Non-pigmented ciliary epithelial cell (primary cell): ENCODE measurements at places on chromosomes 6 and 20.

DNA sequence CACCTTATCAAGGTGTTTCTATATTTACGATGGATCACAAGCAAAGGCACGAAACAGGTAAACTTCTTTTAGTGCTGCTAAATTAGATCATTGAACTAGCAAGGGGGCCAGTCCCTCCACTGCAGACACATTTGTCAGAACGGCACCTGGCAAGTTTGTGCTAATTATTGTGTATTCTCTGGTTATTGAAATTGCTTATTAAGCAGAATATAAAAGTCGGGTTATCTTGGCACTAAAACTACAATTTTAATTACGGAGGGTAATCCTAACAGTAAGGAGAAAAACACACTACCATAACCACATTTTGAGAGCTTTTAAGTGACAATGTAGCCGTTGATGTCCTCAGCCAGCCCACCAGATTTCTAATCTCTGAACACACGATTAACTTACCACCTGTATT, 118.9 kb upstream of the BTN3A2 start:
- DNase-seq, result no peak

- no peak for DNase-seq
These were observed 11.0 kb upstream of the ADGRF5 start for GRCh38 chr6:46932526-46933319.

DNA sequence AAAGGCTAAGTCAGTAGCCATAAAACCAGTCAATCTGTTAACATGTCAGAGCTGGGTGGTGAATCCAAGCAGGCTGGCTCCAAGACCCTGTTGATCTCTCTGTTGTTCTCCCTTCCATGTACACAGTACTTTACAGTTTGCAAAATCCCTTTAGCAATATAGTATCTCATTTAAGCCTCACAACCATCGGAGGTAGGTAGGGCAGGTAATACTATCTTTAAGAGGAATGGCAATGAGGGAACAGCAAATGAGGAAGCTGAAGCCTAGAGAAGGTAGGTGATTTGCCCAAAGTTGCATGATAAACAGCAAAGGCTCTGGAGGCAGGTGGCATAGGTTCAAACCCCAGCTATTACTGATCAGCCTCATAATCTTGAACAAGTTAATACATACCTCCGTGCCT, 34.7 kb upstream of the ARFGEF2 start:
- DNase-seq, result no peak

- no peak for DNase-seq
These were observed 223.6 kb downstream of the KIF16B start for GRCh38 chr20:16349523-16350260.

DNA sequence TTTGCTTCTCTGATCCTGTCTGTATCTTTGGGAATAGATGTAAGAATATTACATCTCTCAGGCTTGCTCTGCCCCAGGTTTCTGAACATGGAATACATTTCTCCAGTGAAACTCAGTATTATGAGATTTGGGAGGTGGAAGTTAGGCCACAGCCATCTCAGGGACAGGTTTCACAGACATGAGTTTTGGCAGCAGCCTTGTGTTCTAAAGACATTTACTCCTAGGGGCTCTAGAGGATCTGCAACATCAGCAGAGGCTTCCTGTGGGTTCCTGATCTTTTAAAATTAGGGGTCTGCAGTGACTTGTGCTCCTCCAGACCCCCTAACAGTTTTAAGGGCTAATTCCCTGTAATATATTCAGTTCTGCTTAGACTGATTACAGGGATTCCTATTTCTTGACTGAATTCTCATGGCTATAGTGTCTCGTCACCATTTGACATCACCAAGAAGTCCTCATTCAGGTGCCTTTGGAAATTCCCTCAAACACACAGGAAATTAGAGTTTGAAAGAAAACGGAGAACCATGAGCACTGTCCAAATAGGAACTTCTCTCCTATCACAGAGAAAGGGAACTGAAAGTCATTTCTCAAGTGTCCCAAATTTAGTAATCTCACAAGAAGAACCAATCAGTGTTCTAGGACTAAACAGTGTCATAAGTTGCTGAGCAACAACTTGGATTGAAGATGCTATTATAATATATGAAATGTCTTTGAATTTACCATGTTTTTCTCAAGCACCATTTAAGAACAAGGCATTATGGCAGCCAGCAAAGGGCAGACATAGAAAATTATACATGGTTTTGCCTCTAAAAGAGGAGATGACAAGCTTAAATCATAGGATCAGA, 2.5 kb upstream of the HLA-DRA start:
- DNase-seq, result no peak

- no peak for DNase-seq
These were observed 21.0 kb downstream of the XRN2 start for GRCh38 chr20:21324126-21324525.

DNA sequence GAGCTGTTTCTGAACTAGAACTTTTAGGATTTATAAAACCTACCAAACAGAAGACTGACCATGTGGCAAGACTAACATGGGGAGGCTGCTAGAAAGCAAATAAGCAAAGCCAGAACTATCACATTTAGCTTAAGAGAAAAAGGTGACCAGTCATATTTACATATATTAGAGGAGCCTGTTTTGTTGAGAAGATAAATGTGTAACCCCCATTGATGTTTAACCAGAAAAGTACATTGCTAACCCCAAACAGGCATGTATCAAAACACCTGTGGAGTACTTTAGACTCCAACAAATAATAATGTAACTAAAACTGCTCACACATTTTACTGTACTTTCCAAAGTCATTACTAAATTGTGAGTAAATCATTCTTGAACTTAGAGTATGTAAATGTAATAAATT, 35.0 kb downstream of the AKIRIN2 start:
- no peak for DNase-seq

DNA sequence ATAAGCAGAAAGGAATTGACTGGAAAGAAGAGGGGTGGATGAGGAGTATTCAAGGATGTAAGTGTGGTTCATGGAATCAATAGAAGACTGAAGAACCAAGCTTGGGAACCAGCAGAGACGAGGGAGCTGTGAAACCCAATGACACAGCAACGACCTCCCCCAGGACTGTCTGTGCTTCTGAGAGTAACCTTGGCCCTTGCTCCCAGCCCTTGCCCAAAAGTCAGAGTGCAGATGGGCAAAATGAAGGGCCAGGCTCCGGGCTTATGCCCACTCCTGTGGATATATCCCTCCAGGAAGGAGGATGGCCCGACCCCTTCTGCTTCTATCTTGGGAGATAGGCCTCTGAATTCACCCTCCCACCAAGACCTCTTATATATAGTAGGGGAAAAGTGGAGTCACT, 24.9 kb downstream of the FAM50B start:
- DNase-seq, result no peak

GRCh38 chr20:34108616-34109174, 3.3 kb downstream of the EIF2S2 start:
- DNase-seq, result no peak

GRCh38 chr6:49225471-49225870, 237.6 kb downstream of the MMUT start:
- no peak for DNase-seq

GRCh38 chr20:13771853-13772453, 12.8 kb downstream of the ESF1 start:
- DNase-seq, result no peak

- no peak for DNase-seq
These were observed 399.7 kb upstream of the ADGRB3 start for GRCh38 chr6:68235326-68235784.

DNA sequence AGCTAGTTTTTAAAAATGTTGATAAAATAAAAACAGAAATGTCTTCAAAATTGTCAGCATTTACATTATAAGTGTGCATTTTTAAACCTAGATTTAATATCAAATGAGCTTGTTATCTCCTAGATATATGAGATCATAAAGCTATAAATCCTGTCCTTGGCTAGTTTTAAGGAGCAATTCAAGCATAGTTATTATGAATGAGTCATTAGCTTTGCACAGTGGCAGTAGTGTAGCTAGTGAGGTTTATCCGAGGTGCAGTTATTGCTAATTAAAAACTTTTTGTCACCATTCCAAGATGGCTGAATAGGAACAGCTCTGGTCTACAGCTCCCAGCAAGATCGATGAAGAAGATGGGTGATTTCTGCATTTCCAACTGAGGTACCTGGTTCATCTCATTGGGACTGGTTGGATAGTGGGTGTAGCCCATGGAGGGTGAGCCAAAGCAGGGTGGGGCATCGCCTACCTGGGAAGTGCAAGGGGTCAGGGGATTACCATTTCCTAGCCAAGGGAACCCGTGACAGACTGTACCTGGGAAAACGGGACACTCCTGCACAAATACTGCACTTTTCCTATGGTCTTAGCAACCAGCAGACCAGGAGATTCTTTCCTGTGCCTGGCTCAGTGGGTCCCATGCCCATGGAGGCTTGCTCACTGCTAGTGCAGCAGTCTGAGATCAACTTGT, 108.8 kb upstream of the SYNCRIP start:
- no peak for DNase-seq

DNA sequence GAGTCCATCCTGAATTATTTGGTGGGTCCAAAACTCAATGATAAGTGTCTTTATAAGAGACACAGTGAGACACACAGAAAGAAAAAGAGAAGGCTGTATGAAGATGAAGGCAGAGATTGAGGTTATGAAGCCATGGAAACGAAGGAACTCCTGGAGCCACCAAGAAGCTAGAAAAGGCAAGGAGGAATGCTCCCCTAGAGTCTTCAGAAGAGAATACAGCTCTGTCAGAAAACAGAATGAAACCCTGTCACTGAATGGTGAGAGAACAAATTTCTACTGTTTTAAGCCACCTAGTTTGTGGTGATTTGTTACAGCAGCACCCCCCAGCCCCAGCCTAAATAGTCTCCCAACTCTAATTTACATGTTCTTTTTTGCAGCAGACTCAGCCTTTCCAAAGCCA, 635.1 kb downstream of the EPHA7 start:
- no peak for DNase-seq

- peak; percentile 92 for DNase-seq
These were observed 9.2 kb downstream of the PEDS1 start for GRCh38 chr20:50144362-50144761.

GRCh38 chr6:121730616-121731015, 295.2 kb downstream of the GJA1 start:
- DNase-seq, result no peak

- no peak for DNase-seq
These were observed 66.0 kb downstream of the CTNNBL1 start for GRCh38 chr20:37759761-37760209.

DNA sequence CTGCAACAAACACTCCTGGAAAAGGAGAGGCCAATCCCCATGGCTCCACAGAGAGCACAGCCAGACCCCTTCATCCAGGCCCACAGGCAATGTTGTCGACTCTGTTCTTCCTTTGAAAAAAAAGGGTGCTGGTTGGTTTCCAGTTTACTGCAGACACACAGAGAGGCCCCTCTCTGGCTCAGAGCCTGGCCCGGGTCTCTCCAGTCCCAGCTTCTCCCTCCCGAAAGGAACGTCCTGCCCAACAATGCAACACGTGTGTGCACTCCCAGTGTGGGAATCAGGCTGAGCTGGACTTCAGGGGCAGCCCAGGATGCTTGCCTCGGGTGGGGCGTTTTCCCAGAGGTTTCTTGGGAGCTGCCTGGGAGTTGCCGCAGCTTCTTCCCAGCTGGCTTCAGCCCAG, 4.5 kb upstream of the NKAIN4 start:
- no peak for DNase-seq

- no peak for DNase-seq
These were observed 2.8 kb upstream of the CUL9 start for GRCh38 chr6:43178951-43179830.

DNA sequence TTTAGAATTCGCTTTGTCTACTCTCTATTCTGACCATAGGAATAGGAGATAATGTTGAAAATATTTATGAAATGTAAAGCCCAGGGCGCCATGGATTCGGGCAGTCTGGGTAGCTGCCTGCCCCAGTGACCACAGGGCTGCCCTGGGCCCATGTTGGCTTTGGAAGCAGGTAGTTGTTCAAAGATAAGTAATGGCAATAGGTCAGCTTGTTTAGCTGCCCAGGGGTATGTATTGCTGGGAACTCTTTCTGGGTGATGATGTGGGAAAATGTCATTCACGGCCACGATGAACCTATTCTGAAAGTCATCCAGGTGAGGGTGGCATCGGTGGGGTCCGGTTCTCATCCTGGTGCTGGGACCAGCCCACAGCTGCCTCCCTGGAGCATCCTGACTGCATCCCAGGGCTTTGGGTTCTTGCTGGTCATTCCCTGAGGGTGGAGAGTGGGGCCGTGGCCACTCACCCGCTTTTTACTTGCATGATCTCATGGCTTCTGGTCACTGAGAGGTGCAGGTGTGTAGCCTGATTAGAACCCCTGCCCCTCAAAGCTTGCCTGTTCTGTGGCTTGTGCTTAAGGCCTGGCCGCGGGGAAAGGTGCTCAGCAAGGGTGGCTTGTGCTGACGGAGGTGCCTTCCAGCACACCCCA, 102.8 kb downstream of the ERMARD start:
- no peak for DNase-seq

DNA sequence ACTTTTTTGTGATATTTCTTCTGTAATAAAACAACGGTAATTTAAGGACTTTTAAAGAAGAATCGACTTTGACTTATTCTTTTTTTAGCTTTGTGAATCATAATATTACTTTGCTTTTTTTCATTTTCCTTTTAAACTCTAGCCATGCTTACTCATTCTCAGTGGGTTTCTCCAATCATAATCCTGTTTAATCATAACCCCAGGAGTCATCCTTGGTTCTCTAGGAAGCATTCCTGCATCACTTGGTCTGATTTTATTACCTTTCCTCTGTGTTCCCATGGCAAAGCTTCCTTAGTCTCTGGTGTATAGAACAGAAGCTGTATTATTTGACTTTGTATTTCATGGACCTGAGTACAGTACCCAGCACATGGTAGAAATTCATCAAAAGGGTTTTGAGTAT, 223.5 kb downstream of the CDKAL1 start:
- DNase-seq, result peak; percentile 38

- DNase-seq, result no peak
These were observed 2.0 kb downstream of the ACSS1 start for GRCh38 chr20:25055711-25056495.

DNA sequence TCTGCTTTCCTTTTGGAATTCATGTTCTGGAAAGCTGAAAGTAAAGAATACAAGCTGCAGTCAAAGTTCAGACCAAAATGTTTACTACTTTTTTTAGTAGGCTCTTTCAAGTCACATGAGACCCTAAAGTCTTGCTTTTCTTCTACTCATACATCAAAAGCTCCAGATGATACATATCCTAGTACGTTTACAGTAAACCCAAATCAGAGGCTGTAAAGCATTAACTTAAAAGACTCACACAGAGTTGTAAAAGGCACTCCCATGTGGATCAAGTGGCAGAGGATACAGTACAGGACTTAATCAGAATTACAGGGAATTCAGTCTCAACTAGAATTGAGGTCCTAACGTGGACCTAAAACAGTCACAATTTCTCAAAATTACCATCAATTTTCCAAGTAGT, 40.7 kb downstream of the STK38 start:
- DNase-seq, result no peak

GRCh38 chr6:43747784-43748183, 22.2 kb upstream of the VEGFA start:
- DNase-seq, result no peak

DNA sequence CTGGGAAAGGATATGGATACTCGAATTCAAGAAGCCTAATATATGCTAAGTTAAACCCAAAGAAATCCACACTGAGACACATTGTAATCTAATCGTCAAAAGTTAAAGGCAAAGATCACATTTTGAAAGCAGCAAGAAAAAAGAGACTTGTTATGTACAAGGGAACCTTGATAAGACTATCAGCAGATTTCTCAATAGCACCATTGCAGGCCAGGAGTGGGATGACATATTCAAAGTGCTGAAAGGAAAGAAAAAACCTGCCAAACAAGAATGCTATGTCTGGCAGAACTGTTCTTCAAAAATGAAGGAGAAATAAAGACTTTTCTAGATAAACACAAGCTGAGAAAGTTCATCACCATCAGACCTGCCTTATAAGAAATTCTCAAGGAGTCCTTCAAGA, 75.2 kb downstream of the COL21A1 start:
- no peak for DNase-seq

- DNase-seq, result no peak
These were observed 52.0 kb downstream of the ECT2L start for GRCh38 chr6:138847884-138848283.
